ENCODE measurements at places on chromosomes 4 and X.

DNA sequence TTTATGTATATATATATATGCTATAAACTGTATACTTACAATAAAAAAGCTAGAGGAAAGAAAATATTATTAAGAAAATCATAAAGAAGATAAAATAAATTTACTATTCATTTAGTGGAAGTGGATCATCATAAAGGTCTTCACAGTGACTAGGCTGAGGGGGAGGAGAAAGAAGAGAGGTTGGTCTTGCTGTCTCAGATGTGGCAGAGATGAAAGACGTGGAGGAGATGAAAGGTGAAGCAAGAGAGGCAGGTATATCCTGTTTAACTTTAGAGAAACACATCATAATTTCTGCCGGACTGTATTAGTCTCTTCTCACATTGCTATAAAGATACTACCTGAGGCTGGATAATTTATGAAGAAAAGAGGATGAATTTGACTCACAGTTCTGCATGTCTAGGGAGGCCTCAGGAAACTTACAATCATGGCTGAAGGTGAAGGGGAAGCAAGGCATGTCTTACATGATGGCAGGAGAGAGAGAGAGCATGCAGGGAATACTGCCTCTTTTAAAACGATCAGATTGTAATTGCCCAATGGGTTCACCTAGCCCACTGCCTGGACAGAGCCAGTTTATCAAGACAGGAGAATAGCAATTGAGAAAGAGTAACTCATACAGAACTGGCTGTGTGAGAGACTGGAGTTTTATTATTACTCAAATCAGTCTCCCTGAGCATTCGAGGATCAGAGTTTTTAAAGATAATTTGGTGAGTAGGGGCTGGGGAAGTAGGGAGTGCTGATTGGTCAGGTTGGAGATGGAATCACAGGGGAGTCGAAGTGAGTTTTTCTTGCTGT, 22.1 kb upstream of the RRAGB start:
- no peak for DNase-seq

DNA sequence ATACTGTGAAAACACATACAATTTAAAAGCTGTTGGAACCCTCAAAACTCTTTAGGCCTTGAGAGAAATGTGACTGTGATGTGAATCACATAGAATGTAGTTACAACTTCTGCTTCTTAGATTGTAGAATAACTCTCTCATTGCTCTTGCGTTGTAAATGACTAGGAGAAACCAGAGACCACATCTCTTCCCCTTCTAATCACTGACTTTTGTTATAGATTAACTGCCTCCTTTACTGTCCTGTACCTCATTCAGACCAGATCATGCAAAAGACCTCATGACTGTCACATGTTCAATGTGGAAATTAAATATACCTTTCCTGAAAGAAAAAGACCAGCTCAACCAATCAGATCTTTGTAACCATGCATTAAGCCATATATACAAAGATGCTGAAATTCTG, 43.2 kb upstream of the NEIL3 start:
- DNase-seq = no peak

DNA sequence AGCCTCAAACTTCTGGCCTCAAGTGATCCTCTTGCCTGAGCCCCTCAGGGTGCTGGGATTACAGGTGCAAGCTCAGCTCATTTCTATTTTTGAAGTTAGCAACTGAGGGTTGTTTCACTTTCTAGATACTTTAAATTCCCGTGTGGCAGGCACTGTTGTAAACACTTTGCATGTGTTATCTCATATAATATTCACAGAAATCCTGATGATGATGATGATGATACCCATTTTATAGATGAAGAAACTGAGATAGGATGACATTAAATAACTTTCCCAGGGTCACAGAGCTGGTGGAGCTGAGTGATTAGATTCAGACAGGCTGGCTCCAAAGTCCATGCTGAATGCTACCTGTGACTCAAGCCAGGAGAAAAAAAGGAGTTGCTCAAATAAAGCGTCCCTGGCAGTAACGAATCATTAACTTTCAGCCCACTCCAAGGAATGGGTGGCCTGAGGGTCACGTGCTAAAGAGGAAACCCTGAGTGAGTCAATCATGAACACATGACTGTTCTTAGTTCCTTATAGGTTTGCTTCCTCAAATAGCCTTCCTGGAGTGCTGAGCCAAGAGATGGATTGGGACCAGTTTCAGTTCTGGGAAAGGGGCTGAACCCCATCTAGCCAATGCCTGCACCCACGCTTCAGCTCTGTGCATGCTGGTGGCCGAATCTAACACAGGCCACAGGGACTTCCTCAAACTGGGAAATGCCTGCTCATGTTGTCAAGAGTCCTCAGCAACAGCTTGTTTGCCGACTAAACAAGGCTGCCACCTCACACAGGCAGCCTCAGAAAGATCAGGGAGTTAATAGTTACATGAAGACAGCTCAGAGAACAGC, 52.8 kb downstream of the RBM47 start:
- no peak for DNase-seq

GRCh38 chrX:153351981-153352380, 18.0 kb downstream of the ZNF275 start:
- DNase-seq = no peak

- DNase-seq = no peak
Observed at GRCh38 chr4:99853190-99853589, 36.6 kb downstream of the DAPP1 start.

DNA sequence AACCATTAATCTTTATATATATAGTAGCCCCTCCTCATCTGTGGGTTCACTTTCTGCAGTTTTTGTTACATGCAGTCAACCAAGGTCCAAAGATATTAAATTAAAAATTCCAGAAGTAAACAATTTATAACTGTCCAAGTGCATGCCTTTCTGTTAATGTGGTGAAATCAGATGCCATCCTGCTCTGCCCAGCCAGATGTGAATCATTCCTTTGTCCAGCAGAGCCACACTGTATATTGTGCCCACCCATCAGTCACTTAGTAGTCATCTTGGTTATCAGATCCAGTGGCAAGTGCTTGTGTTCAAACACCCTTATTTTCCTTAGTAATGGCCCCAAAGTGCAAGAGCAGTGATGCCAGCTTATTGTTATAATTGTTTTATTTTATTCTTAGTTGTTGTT, 17.2 kb upstream of the PRDM5 start:
- DNase-seq = no peak

GRCh38 chrX:28177202-28177601, 196.0 kb upstream of the DCAF8L1 start:
- no peak for DNase-seq

DNA sequence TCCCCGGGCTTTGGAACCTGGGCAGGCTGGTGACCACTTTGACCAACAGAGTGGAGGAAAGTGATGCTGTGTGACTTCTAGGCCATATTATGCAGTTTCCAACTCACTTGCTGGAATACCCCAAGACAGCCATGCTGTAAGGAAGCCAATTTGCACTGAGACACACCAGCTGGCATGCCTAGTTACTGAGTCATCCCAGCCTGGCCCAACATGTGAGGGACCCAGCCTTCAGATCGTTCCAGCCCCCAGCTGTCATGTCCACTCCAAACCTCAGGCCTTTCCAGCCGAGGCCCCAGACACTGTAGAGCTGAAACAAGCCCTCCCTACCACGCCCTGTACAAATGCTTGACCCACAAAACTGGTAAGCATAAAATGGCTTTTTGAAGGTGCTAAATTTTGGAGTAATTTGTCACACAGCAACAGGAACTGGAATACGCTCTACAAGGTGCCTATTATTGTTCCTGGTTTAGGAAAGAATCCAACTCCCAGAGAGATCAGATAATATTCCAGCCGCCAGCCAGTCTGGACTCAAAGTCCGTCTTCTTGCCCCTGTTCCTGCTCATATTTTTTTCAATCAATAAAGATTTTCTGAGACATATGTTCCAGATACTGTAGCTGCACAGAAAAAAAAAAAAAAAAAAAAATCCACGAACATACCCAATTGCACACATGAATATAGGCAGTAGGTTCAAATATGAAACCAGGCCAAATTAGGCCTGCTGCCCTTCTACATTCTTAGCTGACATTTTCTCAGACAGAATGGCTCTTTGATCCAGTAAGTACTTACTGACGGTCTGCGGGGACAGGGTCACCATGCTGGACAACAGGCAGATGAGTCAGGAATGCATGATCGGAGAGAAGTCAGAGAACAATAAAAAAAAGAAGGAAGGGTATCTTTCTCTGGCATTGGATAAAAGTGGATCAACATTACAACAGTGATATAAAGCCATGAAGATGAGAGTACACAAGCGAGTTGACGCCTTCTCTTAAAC, 35.1 kb downstream of the SH3KBP1 start:
- no peak for DNase-seq

DNA sequence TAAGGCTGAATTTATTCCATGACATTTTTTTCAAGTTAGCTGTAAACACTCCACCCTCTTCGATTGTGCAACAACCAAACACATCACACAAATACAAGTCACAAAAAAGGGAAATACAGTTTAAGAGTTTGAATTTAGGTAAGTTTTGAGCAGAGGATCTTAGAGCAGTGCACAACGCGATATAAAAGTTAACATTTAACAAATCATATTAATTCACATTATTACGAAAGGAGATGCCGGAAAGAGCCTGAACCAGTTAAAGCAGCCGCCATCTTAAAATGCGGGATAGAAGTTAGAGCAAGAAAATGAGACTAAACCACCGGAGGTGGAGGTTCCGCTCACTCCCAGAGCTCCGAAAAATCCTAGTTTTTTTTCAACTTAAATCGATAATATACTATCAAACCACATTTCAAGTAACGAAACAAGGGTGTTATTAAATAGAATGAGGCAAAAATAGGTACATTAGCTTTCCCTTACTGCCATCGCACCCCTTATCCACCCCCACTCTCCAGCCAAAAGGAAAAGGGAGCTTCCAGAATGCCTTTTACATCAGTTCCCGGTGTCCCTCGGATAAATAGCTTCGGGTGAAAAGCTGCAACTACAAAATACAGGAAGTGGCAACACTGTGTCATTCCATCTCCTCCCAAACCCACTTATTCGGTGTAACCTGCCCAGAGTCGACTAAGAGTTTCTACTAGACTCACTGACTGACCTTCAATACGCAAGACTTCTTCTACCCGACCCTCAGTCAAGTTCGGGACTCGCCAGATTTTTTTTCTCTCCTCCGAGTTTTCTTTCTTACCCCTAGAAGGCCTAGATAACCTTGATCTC, 1.9 kb downstream of the UBE2D3 start:
- DNase-seq = no peak

DNA sequence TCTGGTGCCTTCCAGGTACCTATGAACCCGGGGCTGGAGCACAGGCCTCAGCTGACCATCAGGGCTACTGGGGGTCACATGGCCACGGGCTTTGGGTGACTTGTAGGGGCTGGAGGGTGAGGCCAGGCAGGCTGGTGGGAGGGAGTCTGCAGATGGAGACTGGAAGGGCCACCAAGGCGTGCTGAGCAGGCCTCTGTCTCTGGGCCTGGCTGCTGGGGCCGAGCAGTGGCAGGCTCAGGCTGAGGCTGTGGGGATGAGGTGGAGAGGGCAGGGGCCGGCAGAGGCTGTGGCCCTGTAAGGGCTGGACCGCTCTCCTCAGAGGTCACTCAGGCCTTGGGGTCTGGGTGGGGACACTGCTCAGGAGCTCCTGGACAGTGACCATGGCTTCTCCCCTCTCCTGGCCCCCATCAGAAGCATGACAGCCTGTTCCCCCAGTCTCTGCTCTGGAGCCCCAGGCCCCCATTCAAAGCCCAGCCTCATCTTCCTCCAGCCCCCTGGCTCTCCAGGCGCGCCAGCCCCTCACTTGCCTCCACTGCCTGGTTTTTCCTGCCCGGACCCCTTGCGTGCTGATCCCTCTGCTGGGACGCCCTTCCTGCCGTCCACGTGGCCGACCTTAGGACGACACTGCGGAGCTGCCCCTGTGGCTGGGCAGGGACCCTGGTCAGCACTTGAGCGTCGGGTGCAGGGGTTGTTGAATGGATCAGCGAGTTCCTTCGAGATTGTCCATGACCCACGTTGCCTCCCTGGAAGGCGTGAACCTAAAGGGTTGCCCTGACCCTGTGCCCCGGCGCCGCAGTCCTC, 11.1 kb upstream of the NAT8L start:
- DNase-seq = no peak

- peak; percentile 24 for DNase-seq
Observed at GRCh38 chr4:26020083-26020668, 106.2 kb downstream of the SMIM20 start.

DNA sequence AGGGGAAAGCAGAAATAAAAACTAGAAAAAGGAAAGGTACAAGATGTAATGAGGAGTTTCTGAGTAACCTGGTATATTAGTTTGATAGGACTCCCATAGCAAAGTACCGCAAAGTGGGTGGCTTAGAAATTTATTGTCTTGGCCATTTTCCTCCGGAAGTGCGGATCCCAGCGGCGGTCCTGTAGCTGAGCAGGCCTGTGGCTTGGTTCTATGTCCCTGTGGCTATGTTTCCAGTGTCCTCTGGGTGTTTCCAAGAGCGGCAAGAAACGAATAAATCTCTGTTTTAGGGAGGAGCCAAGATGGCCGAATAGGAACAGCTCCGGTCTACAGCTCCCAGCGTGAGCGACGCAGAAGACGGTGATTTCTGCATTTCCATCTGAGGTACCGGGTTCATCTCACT, 44.0 kb upstream of the LDB2 start:
- no peak for DNase-seq

- peak; percentile 12 for DNase-seq
Observed at GRCh38 chr4:1251773-1252066, 2.8 kb upstream of the CTBP1 start.

GRCh38 chr4:8336412-8337075, 67.0 kb downstream of the HTRA3 start:
- no peak for DNase-seq

DNA sequence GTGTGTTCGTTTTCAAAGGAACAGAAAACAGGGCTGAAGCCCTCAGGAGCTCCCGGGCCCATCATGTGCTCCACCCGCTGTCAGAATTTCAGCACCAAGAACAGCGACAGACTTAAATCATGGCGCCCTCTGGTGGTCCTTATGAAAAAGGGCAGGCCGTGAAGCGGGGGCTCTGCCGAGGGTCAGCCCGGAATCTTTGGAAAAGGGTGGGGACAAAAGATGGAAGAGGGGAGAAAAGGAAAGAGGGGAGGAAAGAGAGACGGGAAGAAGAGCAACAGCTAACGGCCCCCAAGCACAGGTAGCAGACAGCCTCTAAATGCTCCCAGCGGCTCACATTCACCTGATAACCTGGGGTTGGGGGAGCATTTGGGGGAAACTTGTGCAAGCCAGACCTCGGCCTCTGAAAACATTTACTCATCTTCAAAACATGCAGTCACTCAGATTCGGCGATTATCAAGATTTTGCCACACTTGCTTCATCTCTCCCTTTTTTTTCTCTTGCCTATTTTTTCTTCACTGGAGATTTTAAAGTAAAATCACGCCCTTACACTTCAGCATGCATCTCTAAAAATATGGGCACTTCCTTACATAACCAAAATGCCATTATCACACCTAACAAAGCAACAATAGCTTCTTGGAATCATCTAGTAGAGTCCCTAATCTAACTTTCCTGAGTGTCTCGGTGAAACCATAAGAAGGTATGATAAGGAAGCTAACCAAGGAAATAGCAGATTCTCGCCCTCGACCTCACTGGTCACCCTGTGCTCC, 28.1 kb upstream of the MAN2B2 start:
- DNase-seq = peak; percentile 48

DNA sequence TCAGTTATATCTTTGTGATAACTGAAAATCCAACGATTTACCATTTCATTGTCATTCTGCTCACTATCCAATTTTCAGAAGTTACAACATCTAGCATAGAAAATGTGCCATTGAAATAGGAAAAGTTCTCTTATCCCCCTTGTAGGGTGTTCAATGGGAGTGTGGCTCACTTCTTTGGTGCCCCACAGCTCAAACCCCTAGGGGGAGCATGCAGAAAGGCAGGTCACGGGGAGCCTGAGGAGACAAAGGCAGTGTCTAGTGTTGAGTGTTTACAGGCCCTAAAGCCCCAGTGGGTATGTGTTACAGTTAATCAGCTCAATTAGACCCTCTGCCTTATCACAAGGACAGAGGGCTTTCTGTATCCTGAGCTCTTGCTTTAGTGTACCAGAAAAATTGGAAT, 243.4 kb upstream of the GRID2 start:
- no peak for DNase-seq
